ENCODE measurements at places on chromosomes 3 and 15. TPM values are rescaled to one million over a fixed set of nuclear protein-coding genes. Genes with fewer than 3 reads are reported as not detected.

KLF15 gene
- total RNA-seq = 5.3 TPM

ZDHHC23 gene
- 10.0 TPM for total RNA-seq

FBXO22 gene
- 25.1 TPM for total RNA-seq

ASB14 gene
- 0.27 TPM for total RNA-seq

SLC9C1 gene
- 0.45 TPM for total RNA-seq

RPSA gene
- total RNA-seq = 731 TPM

CYP8B1 gene
- not detected for total RNA-seq

EIF2B5 gene
- 34.6 TPM for total RNA-seq

ATP10A gene
- total RNA-seq = 1.6 TPM

CYP1A2 gene
- total RNA-seq = not detected

UNC45A gene
- 39.0 TPM for total RNA-seq

Measured in cerebellum (tissue), 4 donors.